ENCODE measurements at places on chromosomes 6 and 20. TPM values are rescaled to one million over a fixed set of nuclear protein-coding genes. Genes with fewer than 3 reads are reported as not detected.

Gene IMPG1
- not detected for total RNA-seq

GRCh38 chr6:79630883-79631692 lies at the start of gene SH3BGRL2:
TSS of gene SH3BGRL2 (plus strand) at chr6:79631329. CDS start at chr6:79631462, 133 bp downstream.
- peak; percentile 95 for DNase-seq
- peak within 1 kb of the TSS; percentile 98 for H3K27ac ChIP-seq
- H3K36me3 ChIP-seq, result no peaks in the 10 kb centered on the region
- no peaks in the 10 kb centered on the region for H3K4me1 ChIP-seq

- no peaks in the 10 kb centered on the region for H3K4me1 ChIP-seq
- H3K4me3 ChIP-seq, result no peak overlapping the region
- no peak overlapping the region for H3K27ac ChIP-seq
- H3K36me3 ChIP-seq, result no peaks in the 10 kb centered on the region
- H3K27me3 ChIP-seq, result no peaks in the 10 kb centered on the region
- no peak for DNase-seq
These were observed 39.4 kb downstream of the GNAS-AS1 start for GRCh38 chr20:58811334-58811733.

GRCh38 chr6:26124781-26125685 lies 37.8 kb downstream of the HFE start:
- DNase-seq, result no peak
- H3K4me1 ChIP-seq, result peaks cover 8% of the 10 kb centered on the region
- H3K36me3 ChIP-seq, result no peaks in the 10 kb centered on the region

GRCh38 chr6:159116343-159116742 lies 52.9 kb upstream of the FNDC1 start:
- no peak overlapping the region for H3K4me3 ChIP-seq
- H3K27me3 ChIP-seq, result no peaks in the 10 kb centered on the region
- H3K36me3 ChIP-seq, result no peaks in the 10 kb centered on the region
- no peak overlapping the region for H3K27ac ChIP-seq
- DNase-seq, result no peak

DNA sequence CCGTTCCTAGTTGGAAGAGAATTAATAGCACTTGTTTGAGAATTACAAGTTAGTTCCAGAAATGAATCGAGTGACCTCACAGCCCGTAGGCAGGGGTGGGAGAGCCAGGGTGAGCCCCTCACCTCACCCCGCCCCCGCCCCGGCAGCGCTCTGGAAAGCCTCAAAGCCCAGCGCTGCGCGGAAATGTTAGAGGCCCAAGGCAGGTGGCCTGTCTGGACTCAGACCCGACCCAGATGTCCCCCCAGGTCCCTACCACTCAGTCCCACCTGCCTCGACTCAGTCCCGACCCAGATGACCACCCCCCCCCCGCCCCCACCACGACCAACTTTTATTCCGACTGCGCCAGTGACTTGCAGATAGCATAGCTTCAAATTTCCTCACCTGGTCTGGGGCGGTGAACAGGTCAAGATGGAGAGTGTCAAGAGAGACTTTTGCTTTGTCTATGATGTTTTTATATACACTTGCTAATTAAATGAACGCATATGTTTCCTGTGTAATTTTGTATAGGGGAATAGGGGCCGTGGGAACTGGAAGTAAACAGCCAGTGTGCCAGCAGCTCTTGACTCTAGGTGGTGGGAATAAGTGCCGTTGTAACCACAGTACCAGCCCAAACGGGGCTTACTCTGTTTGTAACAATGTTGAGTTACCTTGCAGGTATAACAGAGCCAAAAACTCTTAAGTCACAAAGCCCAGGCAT lies 1.2 kb upstream of the PXDC1 start:
- peak overlapping the region; percentile 64 for H3K4me3 ChIP-seq
- H3K36me3 ChIP-seq, result no peaks in the 10 kb centered on the region
- peak overlapping the region; percentile 90 for H3K27ac ChIP-seq
- no peak for DNase-seq
- peaks cover 9% of the 10 kb centered on the region for H3K27me3 ChIP-seq
- peaks cover 8% of the 10 kb centered on the region for H3K4me1 ChIP-seq

GRCh38 chr6:24929242-24929641 lies 6.5 kb downstream of the RIPOR2 start:
- no peak for DNase-seq
- no peaks in the 10 kb centered on the region for H3K4me1 ChIP-seq
- H3K27me3 ChIP-seq, result no peaks in the 10 kb centered on the region
- H3K4me3 ChIP-seq, result no peak overlapping the region

DNA sequence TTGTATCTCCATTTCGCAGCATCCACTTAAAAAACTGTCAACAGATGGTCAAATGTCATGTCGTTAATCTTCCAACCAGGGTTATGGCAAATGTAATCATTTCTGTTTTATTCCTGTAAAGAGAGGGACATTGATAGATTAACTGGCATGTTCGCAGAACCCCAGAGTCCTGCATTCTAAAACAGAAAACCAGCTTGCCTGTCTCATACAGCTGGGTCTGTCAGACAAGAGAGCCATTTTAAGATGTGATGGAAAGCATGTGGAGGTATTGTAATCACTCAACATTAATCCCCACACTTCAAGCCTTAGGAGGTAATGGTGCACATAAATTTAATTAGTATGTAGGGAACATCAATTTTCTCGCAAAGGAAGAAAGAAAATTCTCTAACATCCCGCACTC lies 4.4 kb downstream of the SMLR1 start:
- H3K36me3 ChIP-seq, result no peaks in the 10 kb centered on the region
- H3K4me3 ChIP-seq, result no peak overlapping the region
- H3K27me3 ChIP-seq, result no peaks in the 10 kb centered on the region
- no peaks in the 10 kb centered on the region for H3K4me1 ChIP-seq
- no peak overlapping the region for H3K27ac ChIP-seq

GRCh38 chr6:124658053-124658452 lies 304.2 kb upstream of the RNF217 start:
- no peaks in the 10 kb centered on the region for H3K4me1 ChIP-seq
- DNase-seq, result no peak
- H3K4me3 ChIP-seq, result no peak overlapping the region
- no peaks in the 10 kb centered on the region for H3K27me3 ChIP-seq
- H3K27ac ChIP-seq, result no peak overlapping the region

GRCh38 chr20:18805881-18806280 lies 7.7 kb upstream of the SCP2D1 start:
- H3K27ac ChIP-seq, result no peak overlapping the region
- no peaks in the 10 kb centered on the region for H3K4me1 ChIP-seq
- no peaks in the 10 kb centered on the region for H3K27me3 ChIP-seq
- no peak overlapping the region for H3K4me3 ChIP-seq
- no peaks in the 10 kb centered on the region for H3K36me3 ChIP-seq

- no peaks in the 10 kb centered on the region for H3K27me3 ChIP-seq
- no peaks in the 10 kb centered on the region for H3K36me3 ChIP-seq
- no peak for DNase-seq
These were observed 1.8 kb downstream of the SLA2 start for GRCh38 chr20:36644032-36644705.

Gene DNAH8
- total RNA-seq, result not detected

GRCh38 chr6:125310994-125311649 lies 9.4 kb upstream of the HDDC2 start:
- no peak for DNase-seq
- no peaks in the 10 kb centered on the region for H3K27me3 ChIP-seq
- H3K36me3 ChIP-seq, result no peaks in the 10 kb centered on the region

- no peaks in the 10 kb centered on the region for H3K36me3 ChIP-seq
- no peaks in the 10 kb centered on the region for H3K4me1 ChIP-seq
- no peaks in the 10 kb centered on the region for H3K27me3 ChIP-seq
- H3K27ac ChIP-seq, result no peak overlapping the region
These were observed 31.8 kb downstream of the ZDHHC14 start for GRCh38 chr6:157412791-157413190.

DNA sequence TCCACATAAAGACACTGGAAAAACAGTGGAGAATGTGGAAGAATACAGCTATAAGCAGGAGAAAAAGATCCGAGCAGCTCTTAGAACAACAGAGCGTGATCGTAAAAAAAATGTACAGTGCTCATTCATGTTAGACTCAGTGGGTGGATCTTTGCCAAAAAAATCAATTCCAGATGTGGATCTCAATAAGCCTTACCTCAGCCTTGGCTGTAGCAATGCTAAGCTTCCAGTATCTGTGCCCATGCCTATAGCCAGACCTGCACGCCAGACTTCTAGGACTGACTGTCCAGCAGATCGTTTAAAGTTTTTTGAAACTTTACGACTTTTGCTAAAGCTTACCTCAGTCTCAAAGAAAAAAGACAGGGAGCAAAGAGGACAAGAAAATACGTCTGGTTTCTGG lies 57.1 kb downstream of the MAP3K4 start:
- H3K4me1 ChIP-seq, result no peaks in the 10 kb centered on the region
- no peaks in the 10 kb centered on the region for H3K36me3 ChIP-seq
- no peaks in the 10 kb centered on the region for H3K27me3 ChIP-seq

DNA sequence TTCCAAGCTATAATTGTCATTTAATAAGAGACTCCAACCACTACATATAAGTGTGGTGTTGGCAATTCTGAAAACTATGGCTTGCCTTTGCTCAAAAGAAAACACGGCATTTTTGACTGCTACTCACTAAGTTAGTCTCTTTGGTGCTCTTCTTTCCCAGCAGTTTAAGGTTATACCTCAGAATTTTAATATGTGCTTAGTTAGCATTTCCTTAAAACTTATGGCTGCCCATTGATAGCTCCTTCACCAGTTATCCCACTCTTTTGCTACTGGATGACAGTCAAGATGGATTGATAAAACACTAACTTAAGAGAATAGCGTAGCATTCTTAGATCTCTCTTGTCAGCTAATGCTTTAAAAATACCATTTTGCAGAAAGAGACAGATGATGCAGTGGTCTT lies 34.1 kb downstream of the GOPC start:
- H3K27ac ChIP-seq, result no peak overlapping the region
- no peaks in the 10 kb centered on the region for H3K27me3 ChIP-seq
- H3K4me1 ChIP-seq, result no peaks in the 10 kb centered on the region
- peaks cover 9% of the 10 kb centered on the region for H3K36me3 ChIP-seq

Gene COL9A1
- total RNA-seq, result 0.82 TPM

DNA sequence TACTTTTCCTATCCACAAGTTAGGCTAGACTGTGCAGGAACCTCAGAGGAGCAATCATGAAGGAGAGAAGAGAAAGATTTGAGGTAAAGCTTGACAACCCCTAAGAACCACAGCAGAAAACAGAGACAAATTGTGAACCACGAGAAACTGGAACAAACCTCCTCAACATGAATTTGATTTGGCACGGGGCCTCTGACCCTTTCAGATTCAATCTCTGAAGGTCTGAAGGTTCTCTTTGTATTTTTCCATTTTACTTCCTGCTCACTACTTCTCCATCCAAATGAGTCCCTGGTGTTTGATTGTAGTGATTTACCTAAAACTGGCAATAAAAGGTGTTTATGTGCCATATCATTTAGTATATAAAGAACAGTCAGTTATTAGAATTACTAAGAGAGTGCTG lies 126.1 kb upstream of the STXBP5 start:
- H3K27ac ChIP-seq, result no peak overlapping the region
- H3K4me3 ChIP-seq, result no peak overlapping the region
- H3K36me3 ChIP-seq, result no peaks in the 10 kb centered on the region
- no peaks in the 10 kb centered on the region for H3K4me1 ChIP-seq

GRCh38 chr6:13113981-13114593 lies 214.2 kb downstream of the TBC1D7 start:
- no peaks in the 10 kb centered on the region for H3K27me3 ChIP-seq
- no peak overlapping the region for H3K4me3 ChIP-seq
- H3K36me3 ChIP-seq, result no peaks in the 10 kb centered on the region
- DNase-seq, result no peak

GRCh38 chr20:47727170-47727880 lies 58.0 kb downstream of the SULF2 start:
- H3K4me3 ChIP-seq, result no peak overlapping the region
- H3K27ac ChIP-seq, result no peak overlapping the region
- DNase-seq, result peak; percentile 49
- no peaks in the 10 kb centered on the region for H3K4me1 ChIP-seq
- H3K27me3 ChIP-seq, result no peaks in the 10 kb centered on the region

Gene PBOV1
- total RNA-seq, result not detected

DNA sequence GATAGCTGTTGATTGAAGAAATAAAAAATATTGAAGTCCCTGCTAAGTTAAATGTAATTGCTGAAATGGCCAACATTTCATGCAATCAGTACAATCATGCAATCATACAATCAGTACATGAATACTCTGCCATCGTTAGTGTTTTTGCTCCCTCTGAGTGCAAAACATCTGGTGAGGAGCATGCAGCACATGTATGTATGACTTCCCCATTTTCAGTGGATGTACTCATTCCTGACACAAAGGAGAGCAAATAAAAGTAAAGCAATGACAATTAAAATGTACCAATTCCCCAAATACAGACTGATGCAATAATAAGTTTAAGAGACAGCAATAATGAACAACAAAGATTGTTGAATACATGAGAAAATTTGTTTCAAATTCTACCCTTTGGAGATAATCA lies 140.7 kb downstream of the PLCB1 start:
- no peaks in the 10 kb centered on the region for H3K27me3 ChIP-seq
- no peak overlapping the region for H3K27ac ChIP-seq
- no peak overlapping the region for H3K4me3 ChIP-seq
- H3K4me1 ChIP-seq, result no peaks in the 10 kb centered on the region
- DNase-seq, result no peak

- no peak overlapping the region for H3K4me3 ChIP-seq
- H3K36me3 ChIP-seq, result no peaks in the 10 kb centered on the region
- H3K27ac ChIP-seq, result no peak overlapping the region
- no peaks in the 10 kb centered on the region for H3K27me3 ChIP-seq
- H3K4me1 ChIP-seq, result no peaks in the 10 kb centered on the region
- no peak for DNase-seq
These were observed 293.2 kb downstream of the QKI start for GRCh38 chr6:163707387-163708355.

DNA sequence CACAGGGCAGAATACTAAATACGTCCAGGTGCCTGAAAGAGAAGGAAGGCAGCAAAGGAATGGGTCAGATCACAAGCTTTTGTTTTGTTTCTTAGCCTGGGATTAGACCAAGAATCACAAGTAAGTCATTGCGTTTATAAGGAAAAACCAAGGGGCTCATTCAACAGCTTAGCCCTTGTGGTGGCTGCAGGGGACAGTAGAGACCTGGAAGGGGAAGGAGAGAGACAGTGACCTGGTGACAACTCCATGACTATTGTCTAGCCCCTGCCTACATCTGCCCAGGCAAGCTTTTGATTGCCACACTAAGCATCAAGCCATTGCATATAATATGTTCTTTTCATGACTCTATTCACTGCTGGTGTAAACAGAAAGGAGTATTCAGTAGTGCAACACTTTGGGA lies 30.2 kb upstream of the TBC1D7 start:
- no peaks in the 10 kb centered on the region for H3K36me3 ChIP-seq
- no peaks in the 10 kb centered on the region for H3K4me1 ChIP-seq
- no peak overlapping the region for H3K27ac ChIP-seq
- no peak for DNase-seq
- H3K4me3 ChIP-seq, result no peak overlapping the region
- no peaks in the 10 kb centered on the region for H3K27me3 ChIP-seq

GRCh38 chr20:51609251-51609650 lies 66.7 kb upstream of the NFATC2 start:
- H3K27ac ChIP-seq, result no peak overlapping the region
- H3K27me3 ChIP-seq, result no peaks in the 10 kb centered on the region
- H3K4me3 ChIP-seq, result no peak overlapping the region
- H3K36me3 ChIP-seq, result no peaks in the 10 kb centered on the region

Gene BLCAP
- 103 TPM for total RNA-seq

Data from colonic mucosa (tissue), 4 donors.